Stimulated activated CD4-positive, alpha-beta T cell treated with anti-CD3 and anti-CD28 coated beads, Interleukin-15, amount 100 ng/mL, for 48 hours (primary cell): ENCODE measurements at places on chromosomes 1 and 21.

GRCh38 chr1:31939484-31940329 is 1.5 kb upstream of the PTP4A2 start:
- DNase-seq = peak; percentile 78

GRCh38 chr1:65992831-65993271 is 200.2 kb downstream of the PDE4B start:
- no peak for DNase-seq

DNA sequence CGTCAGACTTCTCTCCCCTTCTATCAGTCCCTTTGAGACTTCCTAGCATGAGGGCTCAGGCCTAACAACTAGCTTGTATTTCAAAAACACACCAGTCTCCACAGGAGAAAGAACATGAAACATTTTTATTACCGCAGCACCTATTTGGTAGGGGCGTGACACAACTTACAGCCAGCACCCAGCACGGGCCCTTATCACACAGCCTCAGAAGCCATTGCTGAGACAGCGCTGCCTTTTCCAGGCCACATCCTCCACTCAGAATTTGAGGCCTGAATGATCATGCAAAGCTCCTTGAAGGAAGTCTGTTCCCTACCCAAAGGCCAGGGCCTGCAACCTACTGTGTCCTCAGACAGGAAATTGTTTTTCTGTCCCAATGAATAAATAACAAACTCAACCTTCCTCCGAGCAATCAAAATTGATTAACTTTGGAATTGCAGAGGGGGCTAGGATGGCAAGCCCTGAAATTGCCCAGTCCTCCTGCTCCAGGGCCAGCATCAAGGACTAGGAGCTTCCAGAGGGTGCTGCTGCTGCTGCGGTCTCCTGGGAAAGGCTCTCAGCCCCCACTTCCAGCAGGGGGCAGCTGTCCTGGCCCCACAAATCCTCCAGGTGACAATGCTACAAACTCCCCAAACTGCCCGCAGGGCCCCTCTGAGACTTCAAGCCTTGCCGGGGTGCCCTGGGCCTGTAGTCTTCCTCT is 94.3 kb upstream of the GALNT2 start:
- no peak for DNase-seq

GRCh38 chr1:67755619-67756018 is 70.6 kb downstream of the GADD45A start:
- DNase-seq = no peak

DNA sequence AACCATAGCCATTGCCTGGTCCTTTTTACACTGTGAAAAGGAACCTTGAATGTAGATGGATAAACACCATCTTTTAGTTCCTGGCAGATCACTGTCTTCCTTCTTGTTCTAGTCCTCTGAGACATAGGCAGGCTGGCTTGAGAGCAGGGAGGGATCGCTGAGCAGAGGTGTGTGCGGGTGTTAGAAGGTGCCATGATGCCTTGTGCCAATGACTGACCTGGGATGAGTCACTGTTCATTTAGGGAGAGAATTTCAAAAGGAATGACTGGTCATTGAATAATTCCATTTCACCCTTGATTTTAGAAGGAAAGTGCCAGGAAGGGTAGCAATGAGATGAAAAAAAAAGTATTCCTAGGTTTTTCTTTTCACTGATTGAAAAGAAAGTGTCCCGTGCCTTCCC is 383.9 kb downstream of the KIF26B start:
- no peak for DNase-seq

DNA sequence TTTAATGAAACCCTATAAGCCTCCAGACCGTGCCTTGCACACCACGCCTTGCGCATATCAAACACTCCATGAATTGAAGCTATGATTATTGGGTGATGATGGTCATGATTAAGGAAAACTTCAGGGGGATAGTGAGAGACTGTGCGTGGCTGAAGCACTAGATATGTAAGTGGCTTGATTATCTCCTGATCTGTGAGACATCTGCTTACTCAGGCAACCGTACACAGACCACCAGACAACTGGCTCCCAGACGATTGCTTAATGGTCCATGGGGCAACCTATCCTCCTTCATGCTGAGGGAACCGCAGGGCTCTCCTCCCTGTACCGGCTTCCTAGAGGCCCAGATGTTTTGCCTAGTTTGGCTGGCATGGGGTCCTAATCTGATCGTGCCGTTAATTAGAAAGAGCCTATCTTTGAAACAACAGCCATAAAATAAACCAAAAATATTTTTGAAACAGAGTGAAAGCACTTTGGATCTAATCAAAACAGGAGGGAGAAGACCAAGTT is 51.6 kb downstream of the IRF2BP2 start:
- no peak for DNase-seq

DNA sequence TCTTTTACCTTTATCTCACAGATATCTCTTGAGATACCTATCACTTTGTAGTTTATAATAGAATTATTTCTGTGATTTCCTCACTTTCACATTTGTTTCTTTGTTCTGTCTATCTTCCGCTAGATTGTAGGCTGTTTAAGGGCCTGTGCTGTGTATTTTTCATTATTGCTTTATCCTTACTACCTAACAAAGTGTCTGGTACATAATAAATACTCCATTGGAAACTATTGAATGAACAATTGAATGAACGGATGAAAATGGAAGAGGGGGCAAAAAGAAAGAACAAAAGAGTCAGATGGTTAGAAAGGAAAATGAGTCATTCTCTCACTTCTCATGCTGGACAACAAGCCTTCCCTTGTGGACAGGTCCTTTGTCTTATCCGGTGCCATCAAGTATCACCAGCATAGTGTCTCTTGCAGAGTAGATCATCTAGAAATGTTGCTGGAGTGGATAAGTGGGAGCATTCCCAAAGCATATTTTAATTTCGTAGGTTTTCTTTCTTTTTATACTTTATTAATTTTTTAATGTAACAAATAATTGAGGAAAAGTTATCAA is 159.8 kb downstream of the NEK7 start:
- no peak for DNase-seq

GRCh38 chr1:35807614-35808449 is at the start of gene AGO4:
TSS of gene AGO4 (plus strand) at chr1:35808016. CDS start at chr1:35808417, 401 bp downstream.
- DNase-seq = peak; percentile 14

GRCh38 chr1:42392967-42393848 is 12.6 kb downstream of the RIMKLA start:
- no peak for DNase-seq

- no peak for DNase-seq
Measured at GRCh38 chr1:91637539-91637994, 136.9 kb downstream of the CDC7 start.

DNA sequence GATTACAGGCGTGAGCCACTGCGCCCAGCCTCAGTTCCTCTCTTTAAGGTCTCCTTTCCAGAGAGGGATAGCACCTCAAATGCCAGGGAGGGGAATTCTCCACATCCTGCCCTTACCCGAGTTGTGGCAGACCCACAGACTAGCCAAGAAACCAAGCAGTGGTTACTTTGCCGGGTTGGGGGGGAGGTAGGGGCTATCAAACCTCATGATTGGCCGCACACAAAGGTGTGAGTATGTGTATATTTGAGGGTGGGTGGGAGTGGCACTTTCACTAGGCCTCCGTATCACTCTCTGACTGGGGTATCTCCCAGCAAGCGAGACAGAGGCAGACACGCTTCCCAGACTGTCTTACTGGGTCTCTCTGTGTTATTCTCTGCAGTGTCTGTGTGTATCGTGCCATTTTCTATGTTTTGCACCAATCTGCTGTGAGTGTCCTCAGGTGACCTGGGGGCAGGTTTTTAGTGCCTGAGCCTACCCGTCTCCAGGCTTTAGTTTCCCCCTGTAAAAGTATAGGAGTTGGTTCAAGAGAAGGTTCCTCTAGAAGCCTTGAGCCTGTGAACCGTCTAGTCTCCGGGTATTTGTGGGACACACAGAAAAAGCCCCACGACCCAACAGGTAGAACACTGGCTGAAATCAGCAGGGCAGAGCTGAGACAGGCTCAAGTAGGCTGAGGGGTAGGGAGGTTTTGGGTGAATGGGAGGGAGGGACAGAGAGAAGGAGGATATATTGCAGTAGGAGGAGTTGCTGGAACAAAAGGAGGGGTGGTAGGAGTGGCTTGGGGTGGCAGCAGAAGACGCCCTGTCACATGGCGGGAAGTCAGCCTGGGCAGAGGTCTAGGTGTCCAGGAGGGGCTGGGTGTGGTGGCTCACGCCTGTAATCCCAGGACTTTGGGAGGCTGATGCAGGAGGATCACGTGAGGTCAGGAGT is 10.3 kb downstream of the LMNA start:
- DNase-seq = no peak

DNA sequence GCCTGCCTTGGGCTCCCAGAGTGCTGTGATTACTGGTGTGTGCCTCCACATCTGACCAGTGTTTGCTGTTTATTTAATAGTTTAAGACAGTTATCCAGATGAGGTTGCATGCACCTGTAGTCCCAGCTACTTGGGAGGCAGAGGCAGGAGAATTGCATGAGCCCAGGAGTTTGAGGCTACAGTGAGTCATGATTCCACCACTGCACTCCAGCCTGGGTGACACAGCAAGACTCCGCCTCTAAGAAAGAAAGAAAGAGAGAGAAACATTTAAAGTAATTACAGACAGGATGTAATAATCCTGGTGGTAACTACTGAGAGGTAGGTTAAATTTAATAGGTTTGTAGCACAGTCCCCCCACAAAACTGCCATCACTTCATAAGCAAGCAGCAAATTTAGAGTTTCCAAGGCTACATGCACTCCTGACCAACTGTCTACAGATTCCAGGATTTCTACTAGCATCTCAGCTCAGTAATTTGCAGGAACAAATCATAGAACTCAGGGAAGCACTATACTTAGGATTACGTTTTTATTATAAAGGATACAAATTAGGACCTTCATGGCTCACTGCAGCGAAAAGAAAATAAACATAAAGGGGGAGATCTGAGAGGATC is 89.6 kb downstream of the PKN2 start:
- DNase-seq = no peak

DNA sequence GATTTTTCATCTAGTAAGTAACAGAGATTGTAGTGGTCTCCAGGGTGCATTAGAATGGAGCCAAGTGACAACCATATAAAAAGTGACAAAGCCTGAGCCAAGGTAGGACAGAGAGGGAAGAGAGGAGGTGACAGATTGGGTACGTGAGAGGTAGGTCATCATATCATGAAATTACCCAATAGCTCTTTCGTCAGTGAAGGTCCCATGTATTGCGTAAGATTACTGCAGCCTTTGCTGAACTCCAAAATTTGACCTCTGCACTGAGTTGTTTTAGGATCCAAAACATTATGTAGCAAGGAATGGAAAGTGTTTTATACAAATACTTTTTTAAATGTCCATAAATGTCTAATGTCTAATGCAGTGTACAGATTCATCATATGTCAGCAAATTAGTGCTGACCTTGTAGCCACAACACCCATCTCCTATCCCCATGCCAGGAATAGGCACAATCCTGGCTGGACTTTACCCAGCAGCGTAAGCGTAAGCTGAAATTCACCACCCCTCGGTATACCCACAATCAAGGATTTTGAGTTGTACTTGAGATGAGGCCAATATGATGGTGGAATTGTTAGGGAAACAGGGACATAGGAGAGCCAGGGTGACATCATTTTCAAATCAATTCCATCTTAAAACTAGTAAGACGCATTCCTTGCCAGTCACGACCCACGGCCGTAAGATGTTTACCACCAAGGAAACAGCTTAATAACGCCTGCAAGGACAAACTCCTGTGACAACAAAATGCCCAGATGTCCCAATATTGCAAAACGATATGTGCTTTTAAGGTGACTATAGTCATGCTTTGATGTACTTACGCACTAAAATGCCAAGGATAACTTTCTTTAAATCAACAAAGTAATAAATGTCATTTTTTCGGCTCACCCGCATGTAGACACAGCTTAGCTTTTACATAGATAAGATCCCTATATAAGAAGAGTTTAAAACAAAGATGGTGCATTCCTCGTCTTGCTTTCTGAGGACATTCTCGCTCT is 38.1 kb upstream of the GREM2 start:
- DNase-seq = no peak

- DNase-seq = no peak
Measured at GRCh38 chr1:159843459-159843858, 16.8 kb downstream of the SLAMF8 start.

GRCh38 chr1:12163210-12163609 is 3.6 kb upstream of the TNFRSF1B start:
- DNase-seq = no peak
